HuH-7.5 (cell line): ENCODE measurements at places on chromosomes 3 and 15.

DNA sequence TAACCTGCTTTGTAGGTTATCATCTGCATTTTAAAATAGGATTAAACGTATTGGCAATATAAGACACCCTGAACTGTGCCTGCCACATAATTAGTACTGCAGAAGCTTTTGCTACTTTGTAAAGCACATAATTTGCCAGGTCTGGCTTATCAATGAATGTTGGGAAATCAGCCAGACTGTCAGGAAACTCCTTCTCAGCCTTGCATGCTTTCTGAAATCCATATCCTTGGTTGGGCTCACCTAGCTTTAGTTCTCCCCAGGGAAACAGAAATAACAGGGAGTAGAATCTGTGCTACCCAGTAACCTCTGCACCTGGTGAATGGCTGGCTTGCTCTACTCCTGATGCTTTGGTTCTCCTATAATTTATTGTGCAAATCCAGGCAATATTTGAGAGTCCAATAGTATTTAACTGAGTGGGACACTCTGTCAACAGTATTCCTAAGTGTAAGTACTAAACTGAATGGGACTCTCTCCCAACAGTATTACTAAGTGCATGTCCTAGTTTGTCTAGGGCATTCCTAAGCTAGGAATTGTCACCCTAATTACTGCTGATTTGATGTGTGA, 354.5 kb downstream of the WDR72 start:
- DNase-seq, result no peak

DNA sequence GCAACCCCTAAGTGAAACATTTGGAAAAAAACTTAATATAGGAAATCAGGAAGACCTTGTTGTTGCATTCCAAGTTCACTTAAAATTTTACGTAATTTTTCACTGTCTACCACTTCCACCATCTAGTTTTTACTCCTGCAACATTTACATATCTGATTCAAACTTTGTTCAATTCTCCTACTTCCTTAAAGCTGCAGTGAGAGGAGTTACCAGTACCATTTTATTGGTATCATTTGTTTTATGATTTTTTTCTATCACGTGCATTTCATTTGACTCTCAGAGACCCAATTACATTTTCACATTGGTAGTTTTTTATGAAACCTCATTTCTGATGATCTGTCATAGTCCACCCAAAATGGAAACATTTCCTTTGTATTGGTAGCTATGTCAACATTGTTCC, 284.9 kb upstream of the MDFIC2 start:
- DNase-seq, result no peak

GRCh38 chr3:197093871-197094270, 64.3 kb upstream of the MELTF start:
- DNase-seq, result no peak

GRCh38 chr3:150180334-150180733, 209.6 kb upstream of the PFN2 start:
- DNase-seq, result peak; percentile 10

GRCh38 chr15:64776402-64776786, 1.0 kb upstream of the RBPMS2 start:
- DNase-seq, result no peak

DNA sequence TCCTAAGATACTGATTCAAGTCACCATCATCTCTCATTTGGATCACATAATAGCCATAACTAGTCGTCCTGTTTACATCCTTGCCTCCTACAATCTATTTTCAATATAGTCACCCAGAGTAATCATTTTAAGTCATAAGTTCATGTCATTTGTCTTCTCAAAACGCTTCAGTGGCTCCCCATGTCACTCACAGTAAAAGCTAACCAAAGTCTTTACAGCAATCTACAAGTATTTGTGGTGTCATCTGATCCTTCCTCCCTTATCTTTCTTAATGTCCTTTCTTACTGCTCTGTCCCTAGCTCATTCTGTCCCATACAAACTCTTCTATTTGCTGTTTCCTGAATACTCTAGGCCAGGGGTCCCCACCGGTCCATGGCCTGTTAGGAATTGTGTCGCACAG, 28.8 kb downstream of the GBE1 start:
- no peak for DNase-seq

- DNase-seq, result no peak
Observed at GRCh38 chr15:58852347-58852746, 81.1 kb downstream of the SLTM start.

DNA sequence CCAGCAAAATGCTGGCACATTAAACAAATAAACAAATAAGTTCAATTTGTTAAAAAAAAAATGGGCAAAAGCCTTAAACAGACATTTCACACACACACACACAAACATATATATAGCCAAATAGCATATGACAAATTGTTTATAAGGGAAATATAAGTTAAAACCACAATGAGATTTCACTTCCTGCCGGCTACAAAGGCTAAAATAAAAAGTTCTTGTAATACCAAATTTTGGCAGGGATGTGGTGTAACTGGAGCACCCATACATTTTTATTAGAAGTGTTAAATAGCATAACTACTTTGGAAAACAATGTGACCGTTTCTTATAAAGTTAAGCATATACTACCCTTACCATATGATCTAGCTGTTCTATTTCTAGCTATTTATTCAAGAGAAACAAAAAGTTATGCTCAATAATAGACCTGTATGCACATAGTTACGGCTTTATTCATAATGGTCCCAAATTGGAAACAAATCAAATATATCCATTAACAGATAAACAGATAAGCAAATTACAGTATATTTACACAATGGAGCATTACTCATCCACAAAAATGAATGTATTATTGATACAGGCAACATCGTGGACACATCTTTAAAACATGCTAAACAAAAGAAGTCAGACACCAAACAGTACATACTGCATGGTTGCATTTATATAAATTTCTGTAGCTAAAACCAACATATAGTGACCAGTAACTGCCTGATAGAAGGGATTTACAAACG, 93.9 kb downstream of the EOMES start:
- no peak for DNase-seq

GRCh38 chr3:161821591-161821990, 325.0 kb downstream of the OTOL1 start:
- no peak for DNase-seq

DNA sequence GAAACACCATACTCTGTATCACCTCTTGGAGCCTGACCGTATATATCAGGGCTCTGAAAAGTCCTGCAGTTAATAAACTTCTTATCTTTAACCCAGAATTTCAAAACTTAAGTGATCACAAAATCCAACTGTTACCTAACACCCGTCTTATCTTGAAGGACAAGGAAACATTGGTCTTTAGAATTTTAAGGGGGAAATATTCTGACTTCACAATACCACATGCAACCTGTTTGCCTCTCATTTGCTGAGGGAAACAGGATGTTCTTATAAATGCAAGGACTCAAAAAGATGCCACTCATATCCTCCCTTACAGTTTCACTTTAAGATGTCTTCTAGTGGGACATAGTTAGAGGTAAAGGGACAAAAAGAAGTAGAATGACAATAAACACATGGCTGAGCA, 67.9 kb downstream of the CRTC3 start:
- DNase-seq, result no peak

GRCh38 chr15:70494852-70495571, 268.3 kb downstream of the UACA start:
- peak; percentile 68 for DNase-seq
